ENCODE measurements at places on chromosomes 5 and 9.
A peak's percentile ranks its signal among the peaks of the same experiment; 100 is the strongest.

GRCh38 chr5:109652096-109652495 lies 37.6 kb upstream of the MAN2A1 start:
- no peak overlapping the region for H3K4me3 ChIP-seq
- H3K27ac ChIP-seq: no peak overlapping the region
- DNase-seq: no peak
- H3K36me3 ChIP-seq: no peaks in the 10 kb centered on the region

DNA sequence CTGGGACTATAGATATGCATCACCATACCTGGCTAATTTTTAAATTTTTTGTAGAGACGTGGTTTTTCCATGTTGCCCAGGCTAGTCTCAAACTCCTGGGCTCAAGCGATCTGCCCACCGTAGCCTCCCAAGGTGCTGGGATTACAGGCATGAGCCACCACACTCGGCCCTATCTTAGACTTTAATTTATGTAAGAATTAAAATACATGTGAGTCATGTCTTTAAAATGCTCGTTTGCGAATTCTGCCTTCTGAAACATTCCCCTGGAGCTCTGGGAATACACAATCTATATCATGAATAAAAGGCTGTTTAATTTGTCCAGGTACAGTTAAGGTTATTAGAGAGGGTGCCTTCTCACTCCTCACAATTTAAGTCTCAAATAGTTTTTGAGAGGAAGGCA lies 32.8 kb downstream of the RHOBTB3 start:
- no peaks in the 10 kb centered on the region for H3K4me1 ChIP-seq
- no peak overlapping the region for H3K27ac ChIP-seq
- DNase-seq: no peak
- H3K27me3 ChIP-seq: no peaks in the 10 kb centered on the region
- no peaks in the 10 kb centered on the region for H3K36me3 ChIP-seq
- no peak overlapping the region for H3K4me3 ChIP-seq

GRCh38 chr9:97751531-97751930 lies 54.4 kb upstream of the XPA start:
- H3K4me3 ChIP-seq: no peak overlapping the region
- H3K36me3 ChIP-seq: no peaks in the 10 kb centered on the region
- no peaks in the 10 kb centered on the region for H3K27me3 ChIP-seq
- no peaks in the 10 kb centered on the region for H3K4me1 ChIP-seq

GRCh38 chr9:87095951-87096350 lies 148.6 kb upstream of the GAS1 start:
- no peaks in the 10 kb centered on the region for H3K4me1 ChIP-seq
- H3K27me3 ChIP-seq: no peaks in the 10 kb centered on the region
- no peak for DNase-seq
- H3K27ac ChIP-seq: no peak overlapping the region
- no peak overlapping the region for H3K4me3 ChIP-seq

DNA sequence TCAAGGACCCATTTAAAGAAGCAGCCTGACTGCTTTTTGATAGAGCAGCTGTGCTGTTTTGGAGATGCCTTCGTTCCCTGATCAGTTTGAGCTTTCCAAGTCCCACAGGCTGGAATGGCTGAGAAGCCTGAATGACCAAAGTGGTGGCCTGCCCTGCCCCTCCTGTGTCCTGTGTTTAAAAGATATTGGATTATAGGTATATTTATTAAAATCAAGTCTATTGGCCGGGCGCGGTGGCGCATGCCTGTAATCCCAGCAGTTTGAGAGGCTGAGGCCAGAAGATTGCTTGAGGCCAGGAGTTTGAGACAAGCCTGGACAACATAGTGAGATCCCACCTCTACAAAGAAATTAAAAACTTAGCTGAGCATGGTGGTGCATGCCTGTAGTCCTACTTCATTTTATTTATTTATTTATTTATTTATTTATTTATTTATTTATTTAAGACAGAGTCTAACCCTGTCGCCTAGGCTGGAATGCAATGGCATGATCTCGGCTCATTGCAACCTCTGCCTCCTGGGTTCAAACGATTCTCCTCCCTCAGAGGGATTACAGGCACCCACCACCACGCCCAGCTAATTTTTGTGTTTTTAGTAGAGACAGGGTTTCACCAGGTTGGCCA lies 87.7 kb downstream of the CACNA1B start:
- no peak overlapping the region for H3K4me3 ChIP-seq
- no peak overlapping the region for H3K27ac ChIP-seq
- H3K4me1 ChIP-seq: no peaks in the 10 kb centered on the region
- DNase-seq: no peak
- H3K36me3 ChIP-seq: peaks cover 3% of the 10 kb centered on the region

GRCh38 chr5:514101-514485 lies 10.2 kb downstream of the SLC9A3 start:
- H3K27ac ChIP-seq: no peak overlapping the region
- H3K36me3 ChIP-seq: no peaks in the 10 kb centered on the region
- DNase-seq: no peak
- H3K27me3 ChIP-seq: no peaks in the 10 kb centered on the region
- H3K4me1 ChIP-seq: no peaks in the 10 kb centered on the region
- H3K4me3 ChIP-seq: no peak overlapping the region

GRCh38 chr5:174335682-174336364 lies 290.3 kb downstream of the NSG2 start:
- H3K4me1 ChIP-seq: 0 out of 2 replicates have a peak, but pooled peaks cover 2% of the 10 kb centered on the region
- H3K4me3 ChIP-seq: no peak overlapping the region
- DNase-seq: no peak
- H3K27me3 ChIP-seq: no peaks in the 10 kb centered on the region

DNA sequence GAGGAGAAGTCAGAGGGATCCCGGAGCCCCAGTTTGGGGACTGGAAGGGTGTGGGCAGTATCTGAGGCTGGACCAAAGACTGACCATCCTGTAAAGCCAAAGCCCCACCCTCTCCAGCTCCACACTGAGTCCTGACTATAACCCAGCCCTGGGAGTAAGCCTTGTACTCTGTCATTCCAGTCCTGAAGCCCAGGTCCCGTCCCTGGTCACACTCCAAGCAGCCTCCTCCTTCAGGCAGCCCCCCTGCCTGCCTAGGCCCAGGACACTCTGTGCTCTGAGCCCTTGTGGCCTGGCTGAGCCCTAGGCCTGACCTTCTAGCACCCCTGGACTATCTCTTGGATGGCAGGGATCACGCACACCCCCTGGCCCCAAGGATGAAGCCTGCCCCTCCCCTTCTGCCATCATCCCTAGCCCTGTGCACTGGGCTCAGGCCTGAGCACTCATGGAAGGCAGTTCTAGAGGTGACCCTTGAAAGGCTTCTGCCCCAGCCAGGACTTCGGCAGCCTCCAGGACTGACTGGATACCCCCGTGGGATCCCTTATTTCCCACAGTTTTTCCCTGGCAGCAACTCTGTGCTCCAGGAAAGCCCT lies 28.0 kb upstream of the ENHO start:
- H3K4me3 ChIP-seq: no peak overlapping the region
- DNase-seq: no peak
- no peaks in the 10 kb centered on the region for H3K36me3 ChIP-seq
- no peak overlapping the region for H3K27ac ChIP-seq
- no peaks in the 10 kb centered on the region for H3K27me3 ChIP-seq

DNA sequence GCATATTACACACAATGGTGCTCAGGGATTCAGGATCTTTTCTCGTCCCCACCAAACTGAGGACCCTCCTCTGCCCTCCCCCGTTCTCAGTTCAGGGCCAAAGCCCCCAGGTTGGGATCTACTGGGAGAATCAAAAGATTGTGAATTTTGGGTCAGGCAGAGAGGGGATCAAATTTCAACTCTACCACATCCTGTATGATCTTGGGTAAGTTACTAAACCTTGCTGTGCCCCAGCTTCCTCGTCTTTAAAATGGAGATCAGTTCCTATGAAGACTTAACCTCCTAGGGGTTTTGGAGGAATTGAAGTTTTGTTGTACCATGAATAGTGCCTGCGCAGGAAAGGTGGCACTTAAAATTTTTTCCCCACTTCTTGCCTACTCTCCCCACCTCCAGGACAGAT lies 62.4 kb downstream of the RAI14 start:
- H3K27me3 ChIP-seq: no peaks in the 10 kb centered on the region
- peak; percentile 49 for DNase-seq
- no peaks in the 10 kb centered on the region for H3K36me3 ChIP-seq
- peaks cover 59% of the 10 kb centered on the region for H3K4me1 ChIP-seq
- peak overlapping the region; percentile 85 for H3K27ac ChIP-seq
- peak overlapping the region; percentile 34 for H3K4me3 ChIP-seq

GRCh38 chr5:104998169-104998568 lies 1435.6 kb upstream of the NUDT12 start:
- H3K27me3 ChIP-seq: no peaks in the 10 kb centered on the region
- no peaks in the 10 kb centered on the region for H3K4me1 ChIP-seq
- DNase-seq: no peak
- H3K27ac ChIP-seq: no peak overlapping the region

GRCh38 chr9:35568196-35568595 lies 36.9 kb upstream of the TESK1 start:
- no peaks in the 10 kb centered on the region for H3K27me3 ChIP-seq
- no peaks in the 10 kb centered on the region for H3K36me3 ChIP-seq
- DNase-seq: no peak
- H3K4me3 ChIP-seq: no peak overlapping the region
- no peak overlapping the region for H3K27ac ChIP-seq

GRCh38 chr5:98464737-98465330 lies 308.6 kb upstream of the RGMB start:
- H3K4me3 ChIP-seq: no peak overlapping the region
- no peak for DNase-seq
- no peaks in the 10 kb centered on the region for H3K27me3 ChIP-seq
- H3K4me1 ChIP-seq: no peaks in the 10 kb centered on the region

GRCh38 chr9:38771593-38771992 lies 51.7 kb upstream of the FAM240B start:
- no peaks in the 10 kb centered on the region for H3K4me1 ChIP-seq
- DNase-seq: no peak
- H3K27ac ChIP-seq: no peak overlapping the region
- no peaks in the 10 kb centered on the region for H3K36me3 ChIP-seq
- no peak overlapping the region for H3K4me3 ChIP-seq
- H3K27me3 ChIP-seq: no peaks in the 10 kb centered on the region

- no peaks in the 10 kb centered on the region for H3K4me1 ChIP-seq
- DNase-seq: no peak
- no peak overlapping the region for H3K4me3 ChIP-seq
- no peaks in the 10 kb centered on the region for H3K36me3 ChIP-seq
- no peak overlapping the region for H3K27ac ChIP-seq
- no peaks in the 10 kb centered on the region for H3K27me3 ChIP-seq
Measured at GRCh38 chr5:37133939-37134338, 115.2 kb downstream of the CPLANE1 start.

DNA sequence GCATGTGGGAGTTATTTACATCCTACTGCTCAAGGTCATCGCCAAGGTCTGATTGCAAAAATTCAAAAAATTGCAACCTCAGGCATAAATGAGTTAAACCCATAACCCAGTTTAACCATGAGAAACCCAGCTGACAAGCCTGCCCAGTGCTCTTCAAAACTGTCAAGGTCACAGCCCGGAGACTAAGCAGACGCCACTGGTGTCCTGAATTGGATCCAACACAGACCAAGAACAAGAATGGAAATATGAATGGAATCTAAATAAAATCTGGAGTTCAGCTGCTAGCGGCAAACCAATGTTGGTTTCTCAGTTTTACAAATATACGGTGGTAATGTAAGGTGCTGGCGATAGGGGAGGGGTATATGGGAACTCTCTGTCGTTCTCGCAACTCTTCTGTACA lies 201.5 kb upstream of the MVB12B start:
- H3K4me1 ChIP-seq: no peaks in the 10 kb centered on the region
- no peak overlapping the region for H3K27ac ChIP-seq
- no peak for DNase-seq
- H3K27me3 ChIP-seq: no peaks in the 10 kb centered on the region

DNA sequence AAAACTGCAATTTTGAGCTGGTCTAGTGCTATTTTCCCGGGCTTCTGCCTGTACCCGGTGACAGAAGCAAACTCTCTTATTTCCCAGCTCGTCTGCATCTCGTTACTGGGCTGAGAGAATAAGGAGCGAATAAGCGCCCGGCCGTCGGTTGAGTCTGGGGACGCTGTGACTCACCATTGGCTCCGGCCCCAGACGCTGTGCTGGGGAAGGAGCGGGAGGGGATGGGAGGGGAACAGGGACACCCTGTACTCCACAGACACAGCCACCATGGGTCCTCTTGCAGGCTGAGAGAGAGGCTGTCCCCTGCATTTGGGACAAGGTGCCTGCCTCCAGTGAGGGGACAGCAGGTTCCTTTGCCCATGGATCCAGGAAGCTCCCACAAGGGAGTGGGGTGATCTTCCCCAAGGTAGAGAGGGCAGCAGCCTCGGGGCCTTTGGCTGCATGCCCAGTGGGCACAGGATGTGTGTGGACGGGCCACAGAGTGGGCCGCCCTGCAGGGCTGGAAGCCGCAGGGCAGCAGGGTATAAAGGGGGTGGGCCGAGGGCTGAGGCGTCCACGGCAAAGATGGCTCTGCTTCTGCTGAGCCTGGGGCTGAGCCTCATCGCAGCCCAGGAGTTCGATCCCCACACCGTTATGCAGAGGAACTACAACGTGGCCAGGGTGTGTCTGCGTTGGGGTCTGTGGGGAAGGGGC lies at the start of gene LCN9:
TSS of gene LCN9 (plus strand) at position 552 of the 693 bp plus-strand sequence. CDS start at position 565, 13 bp downstream.
- H3K27ac ChIP-seq: no peak within 1 kb of the TSS
- no peaks in the 10 kb centered on the region for H3K36me3 ChIP-seq
- H3K27me3 ChIP-seq: no peaks in the 10 kb centered on the region
- H3K4me3 ChIP-seq: no peak within 1 kb of the TSS
- no peaks in the 10 kb centered on the region for H3K4me1 ChIP-seq

DNA sequence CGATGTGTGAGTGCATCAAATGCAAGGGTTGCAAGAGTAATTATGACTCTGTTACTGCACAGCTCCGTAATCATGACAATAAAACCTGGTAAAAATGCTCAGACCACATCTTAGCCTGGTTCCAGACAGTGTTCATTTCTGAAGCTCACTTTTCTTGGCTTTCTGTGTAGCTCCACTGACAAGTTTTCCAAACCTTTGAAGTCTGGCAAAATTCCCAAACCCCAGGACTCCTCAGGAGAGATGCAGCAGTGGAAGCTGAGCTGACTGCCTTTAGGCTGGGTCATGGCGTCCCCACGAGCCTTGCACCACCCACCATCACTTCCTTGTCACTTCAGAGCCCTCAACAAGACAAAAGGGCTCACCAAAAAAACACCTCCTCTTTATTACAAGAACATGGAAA lies 131.6 kb upstream of the TAS2R1 start:
- H3K27ac ChIP-seq: no peak overlapping the region
- no peaks in the 10 kb centered on the region for H3K27me3 ChIP-seq
- no peaks in the 10 kb centered on the region for H3K4me1 ChIP-seq
- H3K36me3 ChIP-seq: no peaks in the 10 kb centered on the region
- H3K4me3 ChIP-seq: no peak overlapping the region
